ENCODE measurements at places on chromosomes 4 and X.
A peak's percentile ranks its signal among the peaks of the same experiment; 100 is the strongest.

DNA sequence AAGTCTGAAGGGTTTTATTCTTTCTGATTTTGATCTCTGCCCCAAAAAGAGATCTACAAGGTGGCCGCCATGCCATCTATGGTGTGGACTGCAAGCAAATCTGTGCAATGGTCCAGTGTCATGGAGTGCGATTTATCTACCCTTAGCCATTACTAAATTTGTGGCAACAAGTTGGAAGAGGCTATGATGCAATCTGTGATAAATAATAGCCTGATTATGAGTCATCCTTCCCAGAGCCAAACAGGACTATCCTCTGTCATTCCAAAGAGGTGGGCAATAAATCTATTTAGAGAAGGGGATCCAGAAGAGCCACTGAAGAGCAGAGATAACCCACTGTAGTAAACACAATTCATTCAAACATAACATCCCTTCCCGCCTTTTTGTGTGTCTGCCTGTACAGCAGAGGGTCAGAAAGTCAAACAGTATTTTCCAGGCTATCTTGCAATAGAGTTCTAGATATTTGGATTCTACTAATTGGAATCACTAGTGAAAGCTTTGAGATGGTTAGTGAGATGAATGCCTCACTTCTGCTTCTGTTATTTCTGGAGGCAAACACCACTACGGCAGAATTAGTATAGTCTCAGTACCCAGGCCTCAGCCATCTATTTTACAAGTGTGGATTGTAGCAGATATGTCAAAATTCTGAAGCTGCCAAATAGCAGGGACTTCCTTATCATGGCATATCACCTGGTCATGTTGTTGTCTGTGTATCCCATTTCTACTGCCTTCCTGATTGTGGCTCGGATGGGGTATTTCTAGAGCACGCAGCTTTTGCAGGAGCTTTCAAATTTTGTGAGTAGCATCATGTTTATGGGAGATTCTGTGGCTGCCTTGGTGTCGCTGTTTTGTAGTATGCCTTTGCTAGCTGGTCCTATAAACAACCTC is 192.0 kb downstream of the SMIM20 start:
- no peak for DNase-seq

- DNase-seq, result no peak
These were observed 25.2 kb downstream of the PI4K2B start for GRCh38 chr4:25258980-25259578.

GRCh38 chr4:53902786-53903185 is 161.6 kb downstream of the CHIC2 start:
- no peak for DNase-seq

DNA sequence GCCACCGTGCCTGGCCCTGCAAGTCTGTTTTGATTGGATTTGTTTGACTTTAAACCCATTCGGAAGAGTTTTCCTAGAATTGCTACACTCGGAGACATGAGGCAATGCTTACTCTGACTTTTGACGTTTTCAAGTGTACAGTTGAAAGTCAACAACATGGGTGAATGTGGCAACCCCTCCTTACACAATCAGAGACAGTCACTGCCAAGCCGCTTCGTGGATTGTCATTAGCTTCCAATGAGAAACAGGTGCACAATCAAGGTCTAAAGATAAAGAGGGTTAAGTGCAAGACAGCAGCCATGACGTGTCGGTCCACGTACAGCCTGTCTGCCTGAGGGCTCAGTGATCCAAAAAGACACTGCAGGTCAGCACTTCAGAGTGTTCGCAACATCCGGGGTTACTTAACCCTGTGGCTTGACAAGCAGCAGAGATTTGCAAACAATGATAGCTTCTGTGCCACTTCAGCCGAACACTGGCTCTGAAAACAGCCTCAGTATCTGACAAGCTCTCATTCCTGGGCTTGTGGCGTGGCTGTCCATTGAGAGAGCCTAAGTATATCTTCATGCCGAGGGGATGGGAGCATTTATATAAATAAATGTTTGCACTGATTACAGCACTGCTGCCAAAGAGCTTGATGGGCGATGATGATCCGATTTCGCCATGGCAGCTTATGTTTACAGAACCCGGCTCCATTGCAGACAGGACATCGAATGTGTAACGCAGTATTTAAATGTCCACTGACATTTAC is 180.0 kb downstream of the DHRSX start:
- peak; percentile 40 for DNase-seq

DNA sequence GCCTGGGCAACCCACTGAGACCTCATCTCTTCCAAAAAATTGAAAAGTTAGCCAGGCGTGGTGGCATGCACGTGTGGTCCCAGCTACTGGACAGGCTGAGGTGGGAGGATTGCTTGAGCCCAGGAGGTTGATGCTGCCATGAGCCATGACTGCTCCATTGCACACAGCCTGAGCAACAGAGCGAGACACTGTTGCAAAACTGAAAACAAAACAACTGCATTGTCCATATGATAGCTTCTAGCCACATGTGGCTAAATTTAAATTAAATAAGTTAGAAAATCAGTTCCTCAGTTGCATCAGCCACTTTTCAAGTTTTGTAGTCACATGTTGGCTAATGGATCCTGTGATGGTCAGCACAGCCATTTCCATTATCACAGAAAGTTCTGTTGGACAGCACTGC is 67.9 kb downstream of the GAB1 start:
- no peak for DNase-seq

DNA sequence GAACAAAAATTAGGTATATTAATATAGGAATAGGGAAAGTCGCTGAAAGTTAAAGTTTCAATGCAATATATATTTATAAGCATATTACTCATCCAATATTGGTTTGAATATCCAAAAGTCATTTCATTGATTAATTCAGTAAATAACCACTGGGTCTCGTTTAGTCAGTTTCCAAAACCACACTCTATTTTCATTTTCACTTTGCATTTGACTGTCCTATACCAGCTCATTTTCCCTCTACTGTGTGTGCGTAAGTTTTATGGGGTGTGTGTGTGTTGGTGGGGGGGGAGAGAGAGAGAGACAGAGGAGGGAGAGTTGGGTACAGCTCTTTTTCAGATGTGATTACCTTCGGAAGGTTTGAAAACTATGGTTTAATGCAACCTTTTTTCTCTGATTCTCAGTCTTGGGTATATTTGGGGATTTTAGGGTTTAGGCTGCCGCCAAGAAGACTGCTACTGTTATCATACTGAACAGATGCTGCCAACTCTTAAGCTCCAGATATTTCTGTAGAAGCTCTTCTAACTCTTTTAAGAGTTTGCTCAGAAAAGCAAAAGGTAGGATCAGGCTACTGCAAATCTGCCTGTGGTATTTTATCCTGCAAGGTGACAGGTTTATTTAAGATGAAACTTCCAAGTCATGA is 1427.4 kb downstream of the PCDH7 start:
- DNase-seq, result no peak

DNA sequence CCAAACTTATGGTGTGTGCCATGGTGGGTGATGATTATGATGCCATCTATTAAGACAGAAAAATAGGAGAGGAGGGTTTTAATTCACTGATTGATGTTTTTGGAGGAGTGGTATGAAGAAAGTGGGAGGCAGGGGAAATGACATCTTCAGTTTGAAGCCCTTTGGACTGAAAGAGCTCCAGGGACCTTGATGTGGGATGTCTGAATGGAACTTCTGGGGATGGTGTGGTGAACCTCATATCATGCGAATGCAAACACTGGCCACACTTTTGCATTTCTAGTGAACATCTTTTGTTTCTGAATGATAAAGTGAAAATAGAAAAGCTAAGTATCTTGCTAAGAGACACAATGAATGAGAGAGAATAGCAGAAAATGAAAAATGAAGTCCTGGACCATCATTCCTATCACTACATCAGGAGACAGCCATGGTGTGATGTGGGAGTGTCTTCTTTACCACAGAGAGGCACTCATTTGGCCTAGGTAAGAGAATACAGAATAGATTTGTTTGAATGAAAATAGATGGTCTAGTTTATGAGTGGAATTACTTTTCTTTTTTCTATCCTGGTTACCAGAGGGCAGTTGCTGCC is 123.5 kb downstream of the ZNF827 start:
- DNase-seq, result no peak

- no peak for DNase-seq
These were observed 822 bp downstream of the ZNF275 start for GRCh38 chrX:153334654-153335295.

- no peak for DNase-seq
These were observed 875.2 kb downstream of the RAPGEF2 start for GRCh38 chr4:159977907-159978617.

- no peak for DNase-seq
These were observed 538 bp downstream of the STBD1 start for GRCh38 chr4:76306882-76307659.

DNA sequence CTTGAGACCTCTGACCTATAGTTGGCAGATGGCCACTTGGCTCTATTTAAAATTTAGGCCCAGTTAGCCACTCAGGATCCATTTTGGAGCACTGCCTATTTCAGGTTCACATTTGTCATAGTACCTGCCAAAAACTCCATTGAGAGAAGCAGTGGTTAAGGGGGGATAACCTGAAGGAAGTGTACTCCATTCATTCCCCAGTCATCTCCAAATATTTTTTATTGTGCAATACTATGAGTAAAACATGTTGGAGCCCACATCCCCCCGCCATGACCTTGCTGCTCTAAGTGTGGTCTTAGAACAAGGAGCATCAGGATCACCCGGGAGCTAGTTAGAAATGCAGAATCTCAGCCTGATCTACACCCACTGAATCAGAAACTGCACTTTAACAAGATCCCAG is 21.1 kb downstream of the PLP1 start:
- no peak for DNase-seq

DNA sequence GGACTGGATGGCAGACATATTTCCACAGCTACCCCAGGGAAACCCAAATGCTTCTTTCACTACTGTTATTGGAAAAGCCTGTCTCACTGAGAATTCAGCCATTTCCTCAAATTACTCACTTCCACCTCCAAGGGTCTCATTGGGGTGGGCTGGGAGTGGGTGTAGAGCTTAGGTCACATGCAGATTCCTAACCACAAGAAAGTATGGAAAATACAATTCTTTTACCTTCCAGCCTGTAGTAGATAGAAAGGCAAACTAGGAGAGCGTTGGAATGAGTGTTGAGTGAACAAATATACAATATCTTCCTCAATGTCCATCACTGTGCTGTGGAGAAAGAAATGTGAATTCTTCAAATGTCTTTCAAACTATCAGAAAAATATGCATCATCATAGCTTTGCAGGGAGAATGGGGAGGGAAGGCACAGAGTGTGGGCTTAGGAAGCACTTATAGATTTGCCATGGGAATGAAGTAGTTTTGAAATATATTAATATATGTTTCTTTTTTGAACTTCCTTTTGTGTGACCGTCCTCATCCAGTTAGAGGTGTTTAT is 245.3 kb upstream of the JADE1 start:
- DNase-seq, result no peak

DNA sequence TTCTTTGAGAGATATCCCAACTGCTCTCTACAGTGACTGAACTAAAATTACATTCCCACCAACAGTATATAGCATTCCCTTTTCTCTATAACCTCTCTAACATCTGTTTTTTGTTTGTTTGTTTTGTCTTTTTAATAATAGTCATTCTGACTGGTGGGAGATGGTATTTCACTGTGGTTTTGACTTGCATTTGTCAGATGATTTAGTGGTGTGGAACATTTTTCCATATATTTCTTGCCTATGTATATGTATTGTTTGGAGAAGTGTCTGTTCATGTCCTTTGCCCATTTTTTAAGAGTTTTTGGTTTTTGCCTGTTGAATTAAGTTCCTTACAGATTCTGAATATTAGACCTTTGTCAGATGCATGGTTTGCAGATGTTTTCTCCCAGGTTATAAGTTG is 9.0 kb downstream of the USO1 start:
- no peak for DNase-seq

DNA sequence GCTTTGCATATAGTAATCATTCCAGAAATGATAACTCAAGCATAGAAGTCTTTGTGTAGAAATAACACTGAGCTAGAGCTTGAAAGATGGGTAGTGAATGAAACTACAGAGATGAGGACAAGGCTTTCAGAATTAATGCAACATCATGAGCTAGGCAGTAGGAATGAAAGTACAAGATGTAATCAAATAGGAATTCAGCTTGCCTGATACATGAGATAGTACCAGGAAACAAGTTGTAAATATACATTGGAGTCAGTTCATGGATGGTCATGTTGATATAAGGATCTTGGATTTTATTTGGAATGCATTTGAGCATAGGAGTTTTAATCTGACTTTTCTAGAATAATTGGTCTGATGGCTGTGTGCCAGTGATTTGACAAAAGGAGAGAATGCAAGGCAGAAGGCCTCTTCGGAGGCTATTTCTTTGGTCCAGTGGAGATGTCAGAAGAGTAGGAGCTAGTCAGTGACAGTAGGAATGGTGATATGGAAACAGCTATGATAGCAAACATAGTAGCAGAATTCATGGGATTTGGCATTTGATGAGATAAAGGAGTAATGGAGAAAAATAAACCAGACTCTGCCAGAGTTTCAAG is 206.4 kb upstream of the PACRGL start:
- no peak for DNase-seq

DNA sequence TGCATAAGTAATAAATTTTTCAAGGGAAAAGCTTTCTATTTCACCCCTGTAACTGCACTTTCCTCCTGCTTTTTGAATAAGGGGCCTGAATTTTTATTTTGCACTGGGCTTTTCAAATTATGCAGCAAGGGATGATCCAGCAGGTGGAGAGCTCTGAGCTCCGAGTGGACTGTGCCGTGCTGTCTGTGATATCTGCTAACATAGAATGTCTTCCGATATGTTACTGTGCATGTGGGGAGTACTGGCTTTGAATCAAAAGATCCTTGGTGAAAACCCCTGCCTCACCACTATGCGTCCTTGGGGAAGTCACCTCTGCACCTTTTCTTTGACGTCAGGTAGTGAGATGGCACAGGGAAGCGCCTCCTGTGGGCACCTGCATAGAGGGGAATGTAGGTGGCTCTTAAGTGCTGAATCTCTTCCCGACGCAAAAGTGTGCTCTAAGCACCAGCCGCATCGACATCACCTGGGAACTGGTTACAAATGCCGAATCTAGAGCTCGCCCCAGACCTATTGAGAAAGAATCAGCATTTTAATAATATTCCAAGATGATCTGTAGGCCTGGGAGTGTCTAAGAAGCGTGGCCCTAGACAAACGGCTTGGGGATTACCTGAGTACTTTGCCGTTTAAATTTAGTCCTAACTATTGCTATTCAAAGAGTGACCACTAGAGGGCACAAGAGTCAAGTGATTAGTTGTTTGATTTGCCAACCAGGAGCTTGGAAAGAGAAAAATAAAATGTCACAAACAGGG is 19.2 kb upstream of the WFS1 start:
- no peak for DNase-seq

DNA sequence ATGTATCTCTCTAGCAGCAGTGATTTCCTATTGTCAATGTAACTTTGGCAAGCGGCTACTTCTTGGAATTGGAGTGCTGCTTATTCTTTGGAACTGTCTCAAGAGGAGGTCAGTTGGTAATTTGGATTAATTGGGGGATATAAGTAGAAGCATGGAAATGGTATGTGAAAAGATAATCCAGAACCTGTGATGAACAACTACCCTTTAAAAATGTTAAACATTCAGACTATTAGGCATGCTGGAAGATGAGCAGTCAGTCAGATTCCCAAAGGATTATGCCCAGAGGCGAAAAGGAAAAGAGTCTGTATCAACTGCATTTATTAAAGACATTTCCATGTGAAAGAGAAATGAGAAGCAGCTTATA is 62.5 kb downstream of the SEC24D start:
- no peak for DNase-seq

GRCh38 chr4:9771034-9771433 is 10.4 kb upstream of the DRD5 start:
- no peak for DNase-seq

GRCh38 chrX:38882894-38883626 is 81.8 kb downstream of the MID1IP1 start:
- DNase-seq, result no peak
